ENCODE measurements at places on chromosomes 5 and 9.

DNA sequence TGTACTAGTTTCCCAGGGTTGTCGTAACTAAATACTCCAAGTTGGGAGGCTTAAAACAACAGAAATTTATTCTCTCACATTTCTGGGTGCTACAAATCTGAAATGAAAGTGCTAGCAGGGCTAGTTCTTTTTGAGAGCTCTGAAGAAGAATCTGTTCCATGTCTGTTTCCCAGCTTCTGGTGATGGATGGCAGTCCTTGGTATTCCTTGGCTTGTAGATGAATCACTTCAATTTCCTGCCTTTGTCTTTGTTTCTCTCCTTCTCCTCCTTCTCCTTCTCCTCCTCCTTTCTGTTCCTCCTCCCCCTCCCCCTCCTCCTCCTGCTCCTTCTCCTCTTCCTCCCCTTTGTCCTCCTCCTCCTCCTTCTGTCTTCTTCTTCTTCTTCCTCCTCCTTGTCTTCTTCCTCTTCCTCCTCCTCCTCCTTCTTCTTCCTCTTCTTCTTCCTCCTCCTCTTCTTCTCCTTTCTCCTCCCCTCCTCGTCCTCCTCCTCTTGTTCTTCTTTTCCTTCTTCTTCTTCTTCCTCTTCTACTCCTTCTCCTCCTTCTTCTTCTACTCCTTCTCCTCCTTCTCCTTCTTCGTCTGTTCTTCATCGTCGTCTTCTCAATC lies 104.7 kb upstream of the ANKRD55 start:
- no peak for DNase-seq

DNA sequence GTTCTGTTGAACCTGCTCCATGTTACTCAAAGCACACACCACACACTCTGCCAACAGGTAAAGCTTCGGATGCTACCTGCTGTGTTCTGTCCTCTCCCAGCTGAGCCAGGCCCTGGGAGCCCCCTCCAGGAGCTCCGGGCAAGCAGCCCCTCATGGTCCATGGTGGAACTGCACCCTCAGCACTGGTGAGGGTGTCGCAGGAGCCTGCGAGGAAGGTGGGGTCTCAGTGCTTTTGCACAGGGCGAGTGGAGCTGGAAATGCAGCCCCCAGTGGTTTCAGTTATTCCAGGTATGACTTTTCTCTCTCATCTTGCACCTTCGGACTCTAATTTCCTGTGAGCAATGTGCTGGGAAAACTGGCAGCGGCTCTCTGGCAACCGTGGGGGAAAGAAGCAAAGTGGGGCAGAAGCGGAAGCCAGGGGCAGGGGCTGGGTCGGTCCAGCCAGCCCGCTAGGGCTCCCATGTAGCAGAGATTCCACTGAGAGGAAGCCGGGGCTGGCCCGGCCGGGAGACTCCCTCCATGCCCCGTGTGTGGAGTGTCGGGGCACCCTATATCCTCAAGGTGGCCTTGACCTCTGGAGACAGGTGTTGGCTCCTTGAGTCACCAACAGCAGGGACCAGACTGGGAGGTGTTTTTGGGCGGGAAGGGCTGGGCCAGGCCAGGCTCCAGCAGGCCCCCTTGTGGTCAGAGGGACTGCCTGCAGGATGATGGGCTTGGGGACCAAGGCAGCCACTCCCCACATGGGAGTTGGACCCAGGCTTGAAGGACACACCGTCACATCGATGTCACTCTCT lies 75.6 kb upstream of the PRSS3 start:
- DNase-seq: no peak

- no peak for DNase-seq
Observed at GRCh38 chr5:1463326-1464095, 18.3 kb upstream of the SLC6A3 start.

GRCh38 chr5:91528831-91529230 lies 145.7 kb upstream of the ARRDC3 start:
- DNase-seq: no peak

DNA sequence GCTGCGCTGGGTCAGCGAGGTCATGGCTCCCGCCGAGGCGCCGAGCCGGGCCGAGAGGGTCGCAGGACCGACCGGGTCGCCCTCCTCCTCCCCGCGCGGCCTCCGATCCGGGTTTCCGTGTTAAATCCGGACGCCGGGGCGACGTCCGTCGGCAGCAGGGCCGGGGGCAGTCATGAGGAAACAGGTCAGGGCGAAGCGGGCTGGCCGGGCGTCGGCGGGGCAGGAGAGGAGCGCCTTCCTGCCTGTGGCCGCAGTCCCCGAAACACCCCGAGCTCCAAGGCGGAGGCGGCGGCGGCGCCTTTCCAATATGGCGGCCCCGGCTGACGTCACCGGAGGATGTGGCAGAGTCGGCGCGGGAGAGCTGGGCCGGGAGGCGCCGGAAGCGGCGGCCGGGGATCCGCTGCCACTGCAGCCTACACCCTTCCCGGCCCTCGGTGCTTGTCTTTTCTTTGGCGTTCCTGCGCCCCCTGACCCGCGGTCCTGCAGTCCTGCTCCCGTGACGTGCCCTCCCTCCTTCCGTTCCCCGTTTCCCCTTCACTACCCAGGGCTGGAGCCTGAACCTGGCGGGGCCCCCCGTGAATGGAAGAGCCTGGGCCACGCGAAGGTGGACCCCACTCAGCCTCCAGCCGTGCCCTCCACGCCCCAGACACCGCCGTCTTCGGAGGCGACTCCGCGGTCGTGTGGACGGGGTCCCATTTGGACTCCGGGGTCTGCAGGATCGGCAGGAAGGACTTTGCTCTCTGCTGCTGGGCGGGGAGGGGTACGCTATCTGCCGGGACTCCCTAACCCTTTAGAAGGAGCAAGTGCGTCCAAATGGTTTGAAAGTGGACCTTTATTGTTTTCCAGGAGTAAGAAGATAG lies at the start of gene GOLPH3:
GOLPH3 (minus strand) TSS at position 309 of the 860 bp plus-strand sequence; CDS start at position 24, 285 bp downstream.
- peak; percentile 92 for DNase-seq

DNA sequence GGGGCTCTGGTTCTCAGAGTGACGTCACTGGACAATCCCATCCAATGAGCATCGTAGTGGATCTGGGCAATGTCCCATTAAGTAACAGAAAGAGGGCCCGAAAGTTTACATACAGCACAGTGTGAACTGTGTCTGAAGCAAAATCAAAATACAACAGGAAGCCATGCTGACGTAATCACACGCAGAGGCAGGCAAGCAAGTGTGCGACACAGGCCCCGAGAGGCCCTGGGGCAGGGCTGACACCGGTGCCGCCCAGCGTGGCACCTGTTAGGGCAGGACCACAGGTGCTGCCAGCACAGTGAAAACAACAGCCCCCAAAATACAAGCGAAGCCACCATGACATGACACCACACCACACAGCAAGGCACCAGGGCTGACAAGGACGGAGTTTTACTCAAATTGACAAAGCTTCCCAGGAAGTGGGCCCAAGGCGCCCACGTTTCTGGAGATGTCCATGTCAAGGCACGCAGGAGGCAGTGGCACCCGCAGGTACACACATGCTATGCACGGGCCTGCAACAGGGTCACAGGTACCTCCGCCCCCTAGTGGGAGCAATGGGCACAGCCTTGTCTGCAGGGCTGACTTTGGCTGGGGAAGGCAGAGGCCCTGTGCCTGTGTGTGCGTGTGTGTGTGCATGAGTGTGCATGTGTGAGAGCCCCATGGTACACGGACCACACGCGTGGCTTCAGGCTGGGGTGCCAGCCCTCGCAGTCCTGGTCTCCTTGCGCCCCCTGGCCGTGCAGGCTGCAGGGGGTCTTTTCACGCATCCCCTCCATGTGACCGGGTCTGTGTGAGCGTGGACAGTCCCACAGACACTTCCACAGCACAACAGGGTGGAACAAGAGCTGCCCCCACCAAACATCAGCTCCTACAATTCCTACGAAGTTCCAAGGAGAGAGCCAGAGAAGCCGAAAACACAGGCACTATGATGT lies 19.6 kb downstream of the QSOX2 start:
- DNase-seq: no peak

All from T1000 (cell line).